ENCODE measurements at places on chromosomes 7 and 10.

DNA sequence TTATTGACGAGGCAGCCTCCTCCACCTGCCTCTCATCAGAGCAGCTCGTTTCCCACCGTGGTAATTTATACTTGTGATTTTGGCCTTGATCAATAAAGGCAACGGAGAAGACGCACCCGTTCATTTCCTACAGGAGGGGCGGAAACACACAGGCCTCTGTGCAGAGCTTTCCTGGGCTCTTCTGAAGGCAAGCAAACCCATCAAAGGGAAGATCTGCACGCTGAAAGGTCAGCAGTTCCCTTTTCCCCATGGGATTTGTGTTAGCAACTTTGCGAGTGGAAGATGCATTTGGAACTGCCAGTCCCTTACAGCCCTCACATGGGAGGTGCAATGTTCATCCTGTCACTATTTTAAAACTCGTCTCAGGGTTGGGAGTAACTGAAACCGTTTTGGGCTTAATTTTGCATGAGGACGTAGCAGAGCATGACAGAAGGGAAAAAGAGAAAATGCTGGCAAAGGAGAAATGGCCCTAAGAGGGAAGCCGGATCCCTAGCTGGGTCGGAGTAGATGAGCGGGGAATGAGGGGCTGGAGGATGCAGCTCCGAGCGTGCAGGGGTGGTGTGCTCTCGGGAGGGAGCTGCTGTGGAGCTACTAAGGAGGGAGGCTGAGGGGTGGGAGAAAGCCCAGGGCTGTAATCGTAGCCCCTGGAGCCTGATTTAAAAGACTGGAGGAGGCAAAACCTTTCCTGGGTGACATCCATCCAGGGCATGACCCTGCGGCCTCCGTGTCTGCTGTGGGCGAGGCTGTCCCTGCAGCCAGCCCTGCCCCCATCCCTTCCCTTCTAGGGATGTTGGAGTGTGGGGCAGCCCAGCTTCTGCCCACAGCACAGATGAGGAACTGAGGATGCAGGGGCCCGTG, 111.1 kb upstream of the FAM20C start:
- DNase-seq = no peak

DNA sequence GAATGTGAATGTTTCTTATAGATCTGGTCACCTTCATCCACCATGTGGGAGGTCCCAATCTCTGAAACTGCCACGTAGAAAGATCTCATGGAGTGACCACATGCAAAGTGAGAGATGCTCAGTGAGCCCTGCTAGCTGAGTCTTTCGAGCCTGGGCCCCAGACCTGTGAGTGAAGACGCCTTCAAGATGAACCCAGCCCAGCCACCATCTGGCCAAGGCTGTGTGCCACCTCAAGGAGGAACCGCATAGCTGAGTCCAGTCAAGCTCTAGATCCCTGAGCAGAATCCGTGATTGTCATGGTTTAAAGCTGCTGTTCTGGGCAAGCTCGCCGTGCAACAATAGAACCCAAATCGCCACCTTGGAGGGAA, 20.2 kb upstream of the PPIF start:
- DNase-seq = no peak

GRCh38 chr10:116521424-116522290, 24.1 kb upstream of the PNLIP start:
- peak; percentile 10 for DNase-seq

- no peak for DNase-seq
Observed at GRCh38 chr10:67772894-67773511, 65.0 kb downstream of the DNAJC12 start.

- DNase-seq = no peak
Observed at GRCh38 chr10:5659702-5660528, 6.5 kb downstream of the ASB13 start.

DNA sequence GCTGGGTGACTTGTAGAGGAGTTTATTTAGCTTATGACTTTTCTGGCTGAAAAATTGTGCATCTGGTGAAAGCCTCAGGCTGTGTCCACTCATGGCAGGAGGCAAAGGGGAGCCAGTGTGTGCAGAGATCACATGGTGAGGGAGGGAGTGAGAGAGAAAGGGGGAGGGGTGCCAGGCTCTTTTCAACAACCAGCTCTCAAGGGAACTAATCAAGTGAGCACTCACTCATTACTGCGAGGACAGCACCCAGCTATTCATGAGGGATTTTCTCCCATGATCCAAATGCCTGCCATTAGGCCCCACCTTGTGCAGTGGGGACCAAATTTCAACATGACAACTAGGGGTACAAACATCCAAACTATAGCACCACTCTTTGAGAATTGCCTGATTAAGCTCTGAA, 590.2 kb downstream of the MAGI2 start:
- DNase-seq = no peak

- DNase-seq = no peak
Observed at GRCh38 chr7:84363741-84364140, 169.2 kb upstream of the SEMA3A start.

GRCh38 chr7:36336390-36336789, 53.3 kb upstream of the ANLN start:
- no peak for DNase-seq

GRCh38 chr7:44307905-44308595, 17.3 kb downstream of the CAMK2B start:
- DNase-seq = no peak

GRCh38 chr10:11235771-11236170, 218.1 kb downstream of the CELF2 start:
- no peak for DNase-seq

DNA sequence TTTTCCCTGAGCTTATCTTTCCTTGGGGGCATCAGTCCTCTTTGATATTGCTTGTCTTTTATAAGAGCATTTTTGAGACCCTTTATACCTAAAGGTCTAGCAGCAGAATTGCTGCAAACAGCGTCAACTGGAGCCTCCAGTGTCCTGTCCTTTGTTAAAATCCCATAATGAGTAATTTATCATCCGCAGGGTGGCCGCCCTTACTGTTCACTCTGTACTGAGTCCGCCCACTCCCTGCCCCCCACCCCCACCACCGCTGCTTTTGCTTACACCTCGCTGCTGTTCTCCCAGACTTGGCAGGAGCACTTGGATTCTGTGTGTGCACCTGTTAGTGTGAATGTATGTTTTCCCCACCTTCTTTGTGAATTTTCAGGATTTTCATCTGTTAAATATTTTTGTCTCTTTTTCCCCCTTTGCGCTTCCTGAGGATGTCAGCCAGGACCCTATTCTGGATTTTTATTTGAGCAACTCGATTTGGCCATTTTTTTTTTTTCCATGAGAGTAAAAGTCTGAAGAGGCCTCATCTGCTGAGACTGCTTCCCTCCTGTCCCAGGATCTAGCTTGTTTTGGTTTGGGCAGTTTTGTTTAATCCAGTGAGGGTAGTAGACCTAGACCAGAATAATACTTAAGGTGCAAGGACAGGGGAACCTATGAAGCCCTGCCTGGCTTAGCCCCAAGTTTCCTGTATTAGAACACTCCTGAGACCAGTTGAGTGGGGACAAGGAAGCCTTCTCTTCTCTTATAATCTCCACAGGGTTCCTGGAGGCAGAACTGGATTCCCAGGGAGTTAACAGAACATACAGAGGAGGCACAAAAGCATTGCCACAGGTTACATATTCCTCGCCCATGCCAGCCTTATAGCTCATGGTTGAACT, 8.2 kb downstream of the AGFG2 start:
- peak; percentile 92 for DNase-seq

GRCh38 chr10:113021268-113022040, 71.4 kb downstream of the TCF7L2 start:
- no peak for DNase-seq

DNA sequence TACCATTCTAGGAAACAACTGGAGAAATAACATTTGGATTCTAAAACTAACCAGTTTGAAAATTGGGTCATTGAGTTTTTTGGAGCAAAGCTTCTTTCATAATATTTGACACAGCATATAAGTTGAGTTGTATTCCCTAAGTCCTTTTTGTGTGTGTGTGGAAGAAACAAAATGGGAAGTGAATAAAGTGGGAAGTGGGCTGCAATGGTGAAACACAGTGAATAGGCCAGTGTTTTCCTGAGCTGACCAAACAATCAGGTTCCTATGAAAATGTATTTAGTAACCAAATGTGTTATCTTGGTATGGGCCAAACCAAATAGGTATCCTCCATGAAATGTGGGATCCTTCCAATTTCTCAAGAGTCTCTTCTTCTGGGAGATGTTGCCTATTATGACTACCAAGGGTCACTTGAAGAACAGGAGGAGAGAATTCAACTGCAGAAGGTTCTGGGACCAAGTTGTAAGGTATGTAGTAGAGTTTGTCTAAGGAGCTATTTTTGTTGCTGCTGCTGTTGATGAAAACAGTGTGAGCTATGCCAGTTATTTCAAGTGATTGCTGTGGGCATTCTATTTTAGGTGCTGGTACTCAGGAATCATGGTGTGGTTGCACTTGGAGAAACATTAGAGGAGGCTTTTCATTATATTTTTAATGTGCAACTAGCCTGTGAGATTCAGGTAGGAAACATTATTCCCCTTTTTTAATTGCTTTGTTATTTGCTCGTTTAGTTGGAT, 88.3 kb upstream of the MXI1 start:
- DNase-seq = no peak

All from NCI-H2227 treated with DMSO at 0.1 percent for 48 hours (cell line).